D721Med (cell line): ENCODE measurements at places on chromosomes 3 and 15.

GRCh38 chr15:83378921-83379578 lies 68.1 kb upstream of the SH3GL3 start:
- DNase-seq, result no peak

DNA sequence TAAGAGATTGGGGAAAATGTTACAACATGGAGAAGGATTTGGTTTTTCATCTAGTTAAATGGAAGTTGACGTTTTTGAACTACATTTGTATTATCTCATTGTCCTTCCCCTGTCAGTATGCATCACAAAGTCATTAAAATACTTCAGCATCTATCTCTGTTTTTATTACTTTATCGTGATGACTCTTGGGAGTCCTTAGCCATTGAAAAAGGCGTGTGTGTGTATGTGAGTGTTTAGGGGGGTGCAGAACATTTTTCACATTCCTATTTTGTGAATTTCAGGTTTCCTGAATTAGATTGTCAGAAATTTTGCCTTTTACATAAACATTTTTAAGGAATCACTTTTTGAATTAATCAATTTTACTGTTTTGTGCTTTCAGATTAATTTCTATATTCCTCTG lies 360.6 kb upstream of the SGO1 start:
- no peak for DNase-seq

- DNase-seq, result no peak
Measured at GRCh38 chr3:145170121-145170520, 990.9 kb downstream of the PLOD2 start.

GRCh38 chr3:106004826-106005225 lies 136.0 kb upstream of the CBLB start:
- no peak for DNase-seq

GRCh38 chr15:100081454-100081853 lies 260.3 kb downstream of the ADAMTS17 start:
- no peak for DNase-seq

DNA sequence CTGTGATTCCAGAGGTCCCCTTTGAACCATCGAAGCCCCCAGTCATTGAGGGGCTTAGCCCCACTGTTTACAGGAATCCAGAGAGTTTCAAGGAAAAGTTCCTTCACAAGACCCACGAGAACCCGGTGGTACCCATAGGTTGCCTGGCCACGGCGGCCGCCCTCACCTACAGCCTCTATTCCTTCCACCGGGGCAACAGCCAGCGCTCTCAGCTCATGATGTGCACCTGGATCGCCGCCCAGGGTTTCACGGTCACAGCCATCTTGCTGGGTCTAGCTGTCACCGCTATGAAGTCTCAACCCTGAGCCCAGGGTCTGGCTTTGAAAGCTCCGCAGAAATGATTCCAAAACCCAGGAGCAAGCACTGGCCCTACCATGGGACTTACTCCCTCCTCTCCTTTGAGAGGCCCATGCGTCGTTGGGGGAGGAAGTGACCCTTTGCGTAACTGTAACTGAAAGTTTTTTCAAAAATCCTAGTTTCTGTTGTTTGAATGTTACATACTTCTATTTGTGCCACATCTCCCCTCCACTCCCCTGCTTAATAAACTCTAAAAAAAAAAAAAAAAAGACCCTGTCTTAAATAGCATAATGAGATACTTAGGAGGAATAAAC lies 85.1 kb upstream of the CSPG5 start:
- DNase-seq, result no peak
